ENCODE measurements at places on chromosomes 1 and 21. TPM values are rescaled to one million over a fixed set of nuclear protein-coding genes. Genes with fewer than 3 reads are reported as not detected.

The CHRM3 gene
- 0.26 TPM for total RNA-seq

The MYCL gene
- 0.07 TPM for total RNA-seq

The LCE2C gene
- not detected for total RNA-seq

The GPR52 gene
- 0.33 TPM for total RNA-seq

DNA sequence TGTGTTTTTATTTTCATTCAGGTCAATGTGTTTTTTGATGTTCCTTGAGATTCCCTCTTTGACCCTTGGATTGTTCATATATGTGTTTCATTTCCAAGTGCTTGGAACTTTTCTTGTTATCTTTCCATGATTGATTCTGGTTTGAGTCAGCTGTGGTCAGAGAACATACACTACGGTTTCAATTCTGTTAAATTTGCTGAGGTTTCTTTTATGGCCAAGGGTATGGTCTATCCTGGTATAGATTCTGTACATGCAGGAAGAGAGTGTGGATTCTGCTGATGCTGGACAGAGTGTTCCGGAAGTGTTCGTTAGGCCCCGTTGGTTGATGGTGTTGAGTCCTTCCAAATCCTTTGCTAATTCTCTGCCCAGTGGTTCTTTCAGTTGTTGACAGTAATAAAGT lies 98.5 kb upstream of the COL6A1 start:
- DNase-seq = no peak

- no peak for DNase-seq
These were observed 9.2 kb downstream of the CD1E start for GRCh38 chr1:158362941-158363340.

DNA sequence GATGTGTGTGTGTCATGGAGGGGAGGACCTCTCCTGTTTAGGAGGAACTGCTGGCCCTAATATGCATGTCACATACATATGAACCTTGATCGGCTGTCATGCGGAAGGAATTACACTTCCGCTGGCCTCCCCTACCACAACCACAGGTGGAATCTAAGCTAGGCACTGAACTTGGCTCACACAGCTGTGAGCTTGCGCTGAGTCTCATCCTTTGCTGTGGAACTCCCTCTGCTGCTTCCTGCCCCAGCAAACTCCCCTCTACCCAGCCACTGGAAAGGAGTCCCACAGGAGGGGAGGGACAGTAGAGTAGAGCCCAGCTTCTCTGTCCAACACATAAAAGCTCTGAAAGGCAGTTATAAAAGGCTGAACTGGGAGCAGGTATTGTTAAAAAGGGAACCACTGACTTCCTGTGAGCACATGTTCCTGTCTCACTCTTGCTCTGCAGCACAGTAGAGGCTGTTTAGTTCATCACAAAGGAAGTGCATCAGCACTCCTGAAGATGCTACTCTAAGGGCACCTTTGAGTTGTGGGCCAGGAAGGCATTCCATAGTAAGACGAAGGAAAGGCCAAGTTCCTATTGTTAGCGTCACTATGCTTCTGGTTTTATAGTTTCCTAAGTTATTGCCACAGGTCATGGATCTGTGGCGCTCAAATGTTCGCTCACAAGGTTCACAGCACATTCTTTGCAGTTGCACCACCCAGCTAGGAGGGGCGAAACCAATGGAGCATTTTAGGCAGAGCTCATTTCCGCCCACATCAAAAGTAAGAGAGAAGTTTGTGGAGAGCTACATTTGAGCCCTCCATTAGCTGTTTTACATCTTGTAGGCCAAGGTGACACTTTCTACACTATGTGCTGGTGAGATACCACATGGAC lies 17.7 kb upstream of the PTPRC start:
- DNase-seq = peak; percentile 84

DNA sequence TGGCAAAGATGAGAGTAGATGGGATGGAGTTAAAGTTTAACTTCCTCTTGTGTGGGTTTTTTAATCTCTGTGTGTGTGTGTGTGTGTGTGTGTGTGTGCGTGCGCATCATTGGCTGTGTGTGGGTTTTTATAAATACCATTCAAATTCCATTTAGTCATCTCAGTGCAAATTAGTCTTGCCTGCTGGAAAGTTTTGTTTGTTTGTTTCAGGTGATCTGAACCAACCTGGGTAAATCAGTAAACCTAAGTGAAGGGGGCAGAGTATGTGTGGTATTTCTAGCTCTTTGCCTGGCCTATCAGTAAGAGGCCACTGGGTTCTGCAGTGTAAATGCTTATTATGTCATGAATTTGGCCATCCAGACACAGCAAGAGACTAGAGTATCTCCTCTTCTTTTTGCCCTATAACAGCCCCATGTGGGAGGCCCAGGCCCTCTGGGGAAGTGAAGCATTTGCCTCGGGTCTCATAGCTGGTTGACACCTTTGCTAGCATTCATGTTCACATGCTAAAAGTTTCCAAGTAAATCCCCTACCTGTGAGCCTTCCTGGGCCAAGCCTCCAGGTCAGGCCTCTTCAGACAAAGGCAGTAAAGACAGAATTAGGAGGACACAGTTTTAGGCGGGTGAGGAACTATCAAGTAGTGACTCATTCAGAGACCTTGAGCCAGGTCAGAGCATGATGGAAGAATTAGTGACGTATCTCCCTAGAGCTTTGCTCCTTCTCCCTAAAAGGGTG lies 14.7 kb downstream of the INTS3 start:
- no peak for DNase-seq

GRCh38 chr1:15399710-15400109 lies 10.0 kb upstream of the EFHD2 start:
- DNase-seq = no peak

DNA sequence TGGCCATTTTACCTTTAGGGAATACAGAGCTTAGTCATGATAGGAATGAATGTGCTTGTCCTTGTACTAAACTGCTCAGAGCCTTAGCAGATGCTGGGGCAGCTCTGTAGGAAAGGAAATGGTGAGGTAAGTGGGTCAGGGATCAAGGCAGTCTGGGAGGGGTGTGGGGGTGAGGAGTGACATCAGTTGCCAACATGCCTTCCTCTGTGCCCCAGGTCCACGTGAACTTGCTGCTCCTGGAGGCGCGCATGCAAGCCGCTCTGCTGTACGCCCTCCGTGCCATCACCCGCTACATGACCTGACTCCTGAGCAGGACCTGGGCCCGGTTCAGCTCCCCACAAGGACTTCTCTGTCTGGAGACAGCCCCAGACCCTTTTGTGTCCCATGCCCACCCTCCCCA lies 21.2 kb downstream of the SESN2 start:
- DNase-seq = no peak

DNA sequence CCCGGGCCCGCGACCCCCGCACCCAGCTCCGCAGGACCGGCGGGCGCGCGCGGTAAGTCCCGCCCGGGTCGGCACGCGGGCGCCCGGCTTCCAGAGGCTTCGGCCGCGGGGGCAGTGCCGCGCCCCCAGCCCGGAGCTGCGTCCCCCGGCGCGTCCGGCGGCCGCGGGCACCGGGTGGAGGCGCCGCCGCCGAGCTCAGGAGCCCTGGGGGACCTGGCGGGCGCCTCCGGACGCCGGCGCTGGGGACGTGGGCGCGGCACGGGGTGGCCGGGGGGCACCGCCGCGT lies 227 bp downstream of the NBL1 start:
- no peak for DNase-seq

DNA sequence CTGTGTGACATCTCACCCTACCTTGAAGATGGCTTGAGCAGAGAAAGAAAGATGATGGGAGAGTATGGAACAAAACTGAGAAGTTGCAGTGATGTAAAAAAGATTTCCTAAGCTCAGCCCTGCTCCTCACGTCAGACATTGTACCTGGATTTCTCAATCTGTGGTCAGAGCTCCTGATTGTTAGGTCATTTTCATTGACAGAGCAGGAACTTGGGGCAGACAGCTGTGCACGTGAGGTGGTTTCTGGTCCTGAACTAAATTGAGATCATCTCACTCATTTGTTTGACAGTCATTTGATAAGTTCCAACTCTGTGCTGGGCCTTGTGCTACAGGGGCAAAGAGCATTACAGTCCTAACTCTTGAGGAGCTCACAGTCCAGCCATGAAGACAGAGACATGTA lies 10.2 kb downstream of the TRAF3IP3 start:
- DNase-seq = peak; percentile 66

- DNase-seq = no peak
These were observed 116.0 kb downstream of the ATP6V1G3 start for GRCh38 chr1:198424441-198424840.

DNA sequence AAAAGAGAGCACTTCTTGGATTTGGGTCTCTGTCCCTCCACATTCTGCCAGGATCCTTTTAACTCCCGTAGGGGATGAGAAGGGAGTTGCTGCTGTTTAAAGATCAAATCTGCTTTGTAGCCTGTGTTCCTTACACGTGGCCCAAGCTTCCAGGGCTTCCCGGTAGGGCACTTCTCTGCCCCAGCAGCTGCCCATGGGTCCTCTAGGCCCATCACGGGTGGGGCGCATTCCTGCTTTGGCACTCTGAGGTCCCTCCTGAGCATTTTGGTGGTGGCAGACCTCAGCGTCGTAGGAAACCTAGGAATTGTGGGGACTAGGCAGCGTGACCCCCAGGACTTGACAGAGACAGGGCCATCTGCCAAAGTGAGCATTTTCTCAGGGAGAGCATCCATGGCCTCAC lies 420.3 kb upstream of the VAMP3 start:
- no peak for DNase-seq

- no peak for DNase-seq
These were observed 55.8 kb downstream of the SLC45A1 start for GRCh38 chr1:8373581-8374241.

DNA sequence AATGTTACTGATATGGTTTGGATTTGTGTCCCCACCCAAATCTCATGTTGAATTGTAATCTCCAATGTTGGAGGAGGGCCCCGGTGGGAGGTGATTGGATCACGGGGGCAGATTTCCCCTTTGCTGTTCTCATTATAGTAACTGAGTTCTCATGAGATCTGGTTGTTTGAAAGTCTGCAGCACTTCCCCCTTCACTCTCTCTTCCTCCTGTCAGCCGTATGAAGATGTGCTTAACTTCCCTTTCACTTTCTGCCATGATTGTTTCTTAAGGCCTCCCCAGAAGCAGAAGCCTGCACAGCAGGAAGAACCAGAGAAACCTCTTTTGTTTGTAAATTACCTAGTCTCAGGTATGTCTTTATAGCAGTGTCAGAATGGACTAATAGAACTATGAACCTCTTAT lies 28.4 kb downstream of the TRIM33 start:
- no peak for DNase-seq

All from activated CD4-positive, alpha-beta memory T cell treated with anti-CD3 and anti-CD28 coated beads for 36 hours (primary cell).